ENCODE measurements at places on chromosomes 2 and 18.

- no peak for DNase-seq
These were observed 24.8 kb upstream of the ACYP2 start for GRCh38 chr2:54090521-54091117.

DNA sequence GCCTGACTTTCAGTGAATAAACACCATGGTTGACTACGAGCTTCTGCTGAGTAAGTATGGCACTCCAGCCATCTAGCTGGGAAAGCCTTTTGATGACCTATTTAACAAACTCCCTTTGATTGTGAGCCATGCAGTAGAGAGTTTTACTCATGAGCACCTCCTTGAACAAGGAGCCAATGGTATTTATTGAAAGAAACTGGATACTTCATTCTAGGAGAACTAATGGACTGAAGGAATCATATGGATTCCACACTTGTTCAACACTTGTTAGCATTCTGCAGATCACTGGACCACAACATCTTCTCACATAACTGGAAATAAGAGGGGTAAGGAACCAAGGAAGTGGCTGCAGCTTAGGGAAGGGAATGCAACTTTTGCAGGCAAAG is 320.9 kb upstream of the ETAA1 start:
- no peak for DNase-seq

GRCh38 chr2:51795248-51795888 is 763.4 kb upstream of the NRXN1 start:
- peak; percentile 85 for DNase-seq

- no peak for DNase-seq
These were observed 107.9 kb upstream of the IL1R2 start for GRCh38 chr2:101883860-101884259.

- DNase-seq = no peak
These were observed 14.6 kb upstream of the ACOXL start for GRCh38 chr2:110717734-110718133.

GRCh38 chr2:86003967-86004366 is 101.7 kb downstream of the POLR1A start:
- DNase-seq = no peak

GRCh38 chr2:129314120-129314519 is 665.3 kb upstream of the RAB6C start:
- no peak for DNase-seq

GRCh38 chr2:187360286-187360685 is 87.8 kb downstream of the CALCRL start:
- no peak for DNase-seq

DNA sequence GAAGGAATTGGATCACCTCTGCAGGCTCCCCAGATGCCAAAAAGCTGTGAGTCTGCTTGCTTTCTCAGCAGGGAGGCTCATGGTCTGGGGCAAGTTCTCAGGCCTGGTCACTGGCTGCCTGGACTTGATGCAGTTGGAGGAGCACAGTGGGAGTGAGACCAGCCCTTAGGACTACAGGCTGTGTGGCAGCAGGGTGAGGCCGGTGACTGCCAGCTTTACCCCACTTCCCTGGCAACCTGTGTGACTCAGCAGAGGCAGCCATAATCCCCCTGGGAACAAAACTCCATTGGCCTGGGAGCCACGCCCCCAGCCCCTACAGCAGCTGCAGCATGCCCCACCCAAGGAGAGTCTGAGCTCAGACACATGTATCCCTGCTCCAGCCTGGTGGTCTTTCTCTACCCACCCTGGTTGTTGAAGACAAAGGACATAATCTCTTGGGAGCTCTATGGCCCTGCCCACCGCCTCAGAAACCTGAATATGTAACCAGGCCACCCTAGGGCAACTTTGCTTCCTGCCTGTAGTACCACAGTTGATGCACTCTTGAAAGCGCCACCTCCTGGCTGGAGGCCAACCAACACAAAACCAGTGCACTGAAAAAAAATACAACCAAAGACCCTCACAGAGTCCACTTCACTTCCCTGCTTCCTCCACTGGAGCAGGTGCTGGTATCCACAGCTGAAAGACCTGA is 106.8 kb upstream of the SPATS2L start:
- DNase-seq = no peak

DNA sequence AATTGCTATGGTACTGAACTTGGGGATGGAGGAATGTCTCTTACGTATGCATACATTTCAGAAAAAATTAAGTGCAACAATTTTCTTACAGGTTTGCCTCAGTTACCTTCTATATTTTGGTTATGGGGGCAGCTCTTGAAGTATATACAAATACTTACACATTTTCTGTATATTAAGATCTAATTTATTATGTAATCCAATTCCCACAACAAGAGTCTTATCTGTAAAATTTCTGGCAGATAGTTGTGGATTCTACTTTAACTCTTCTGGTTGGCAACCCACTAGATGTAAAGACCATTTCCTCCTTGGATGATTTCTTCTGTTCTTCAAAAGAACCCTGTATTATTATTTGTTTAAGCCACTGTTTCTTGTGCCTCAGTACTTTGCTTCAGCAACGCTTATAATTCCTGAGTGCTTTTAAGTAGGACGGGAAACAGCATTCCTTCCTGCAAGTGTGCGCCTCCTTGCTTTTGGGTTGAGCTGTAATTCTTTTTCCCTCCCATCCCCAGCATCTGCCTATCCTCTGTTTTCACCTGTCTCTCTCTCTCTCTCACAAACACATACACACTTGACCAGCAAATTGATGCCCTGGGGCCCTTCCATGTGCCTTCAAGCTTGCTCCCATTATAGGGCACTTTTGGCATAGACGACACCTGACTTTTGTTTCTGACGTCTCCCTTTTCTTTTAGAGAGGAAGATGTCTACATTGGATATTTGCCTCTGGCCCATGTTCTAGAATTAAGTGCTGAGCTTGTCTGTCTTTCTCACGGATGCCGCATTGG is 61.4 kb downstream of the ACSL3 start:
- DNase-seq = no peak

DNA sequence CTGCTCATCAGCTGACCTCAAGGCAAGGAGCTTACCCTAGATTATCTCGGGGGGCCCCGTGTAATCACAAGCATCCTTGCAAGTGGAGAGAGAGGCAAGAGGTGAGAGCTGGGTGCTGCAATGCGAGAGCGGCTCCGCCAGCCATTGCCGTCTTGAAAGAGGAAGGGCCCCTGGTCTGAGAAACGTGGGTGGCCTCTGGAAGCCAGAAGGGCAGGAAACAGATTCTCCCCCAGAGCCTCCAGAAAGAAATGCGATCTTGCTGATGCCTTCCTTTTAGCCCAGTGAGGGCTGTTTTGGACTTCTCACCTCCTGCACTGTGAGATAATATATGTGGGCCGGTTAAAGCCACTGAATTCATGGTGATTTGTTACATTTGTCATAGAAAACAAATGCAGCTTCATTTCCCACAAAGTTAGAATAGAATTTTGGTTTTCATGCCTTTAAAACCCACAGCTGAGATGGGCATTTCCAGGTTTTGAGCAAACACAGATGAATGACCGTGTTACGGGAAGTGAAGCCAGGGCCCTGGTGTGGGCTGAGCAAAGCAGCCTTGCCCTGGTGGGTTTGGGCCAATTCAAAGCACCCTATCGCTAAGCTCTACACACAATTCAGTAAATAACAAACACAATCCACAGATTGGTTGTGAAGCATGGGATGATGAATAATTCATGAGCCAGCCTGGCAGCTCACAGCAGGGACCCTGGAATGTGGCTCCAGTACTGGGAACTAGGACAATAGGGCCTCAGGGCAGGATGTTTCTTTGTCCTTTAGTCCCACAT is 319.9 kb upstream of the HS6ST1 start:
- DNase-seq = no peak

- no peak for DNase-seq
These were observed 7.2 kb upstream of the SNTG2 start for GRCh38 chr2:943461-943797.

DNA sequence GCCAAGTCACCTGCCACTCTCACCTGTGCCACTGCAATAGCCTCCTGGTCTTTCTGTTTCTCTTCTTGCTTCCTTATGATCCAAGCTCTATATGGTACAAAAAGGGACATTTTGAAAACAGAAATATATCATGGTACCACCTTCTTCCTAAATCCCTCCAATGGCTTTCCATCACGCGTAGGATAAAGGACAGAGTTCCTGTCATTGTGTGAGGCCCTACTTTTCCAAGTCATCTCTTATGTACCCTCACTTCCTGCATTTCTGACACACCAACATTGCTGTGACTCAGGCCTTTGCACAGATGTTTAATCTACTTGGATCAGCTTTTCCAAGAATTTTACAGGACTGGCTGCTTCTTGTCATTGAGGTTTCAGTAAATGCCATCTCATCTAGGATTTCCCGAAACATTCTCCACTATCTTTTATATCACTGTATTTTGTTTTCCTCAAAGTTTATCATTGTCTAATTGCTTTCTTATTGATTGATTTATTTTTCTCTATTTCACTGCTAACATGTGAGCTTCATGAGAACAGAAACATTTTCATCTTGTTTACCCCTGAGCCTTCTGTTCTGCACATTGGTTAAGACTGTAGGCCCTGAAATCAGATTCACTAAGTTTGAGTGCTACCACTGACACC is 426.1 kb upstream of the FANCL start:
- DNase-seq = no peak

- DNase-seq = no peak
These were observed 20.6 kb downstream of the ANTXR1 start for GRCh38 chr2:69033461-69034095.

- DNase-seq = no peak
These were observed 7.8 kb downstream of the PECR start for GRCh38 chr2:216073773-216074172.

GRCh38 chr2:133837441-133838094 is 269.3 kb upstream of the NCKAP5 start:
- no peak for DNase-seq

GRCh38 chr2:170897108-170897507 is 31.9 kb upstream of the GORASP2 start:
- no peak for DNase-seq

DNA sequence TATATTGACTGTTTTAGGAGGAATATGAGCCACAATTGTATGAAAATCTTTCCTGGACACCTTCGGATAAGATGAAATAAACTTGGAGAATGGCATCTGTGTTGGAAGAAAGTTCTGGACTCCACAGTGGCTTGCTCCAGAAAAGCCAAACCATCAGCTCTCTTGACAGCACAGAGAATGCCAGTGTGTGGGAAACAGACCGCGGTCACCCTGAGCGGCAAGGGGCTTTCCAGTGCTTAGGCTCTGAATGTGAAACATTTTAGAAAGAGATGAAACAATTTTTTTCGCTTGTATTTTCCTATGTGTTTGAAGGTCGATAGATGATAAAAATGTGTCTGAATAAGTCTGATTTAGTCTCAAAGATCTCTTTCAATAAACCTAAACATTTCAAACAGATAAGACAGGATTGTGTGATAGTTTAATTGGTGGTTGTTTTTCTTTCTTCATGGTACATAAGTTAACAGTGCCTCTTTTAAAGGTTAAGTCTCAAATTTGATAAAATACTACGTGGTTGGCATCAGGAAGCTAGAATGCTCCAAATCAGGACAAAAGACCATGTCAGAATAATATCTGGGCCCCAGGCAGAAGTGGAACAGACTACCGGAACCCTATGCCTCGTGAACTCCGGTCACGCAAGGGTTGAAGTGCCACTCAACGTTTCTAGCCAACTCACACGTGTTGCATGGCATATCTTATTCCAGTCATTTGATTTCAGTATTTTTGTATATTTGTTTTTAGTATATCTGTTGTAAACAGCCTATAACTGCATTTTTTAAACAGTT is 28.9 kb downstream of the PTGR3 start:
- DNase-seq = no peak

GRCh38 chr18:59090966-59091603 is 48.6 kb upstream of the SEC11C start:
- no peak for DNase-seq

DNA sequence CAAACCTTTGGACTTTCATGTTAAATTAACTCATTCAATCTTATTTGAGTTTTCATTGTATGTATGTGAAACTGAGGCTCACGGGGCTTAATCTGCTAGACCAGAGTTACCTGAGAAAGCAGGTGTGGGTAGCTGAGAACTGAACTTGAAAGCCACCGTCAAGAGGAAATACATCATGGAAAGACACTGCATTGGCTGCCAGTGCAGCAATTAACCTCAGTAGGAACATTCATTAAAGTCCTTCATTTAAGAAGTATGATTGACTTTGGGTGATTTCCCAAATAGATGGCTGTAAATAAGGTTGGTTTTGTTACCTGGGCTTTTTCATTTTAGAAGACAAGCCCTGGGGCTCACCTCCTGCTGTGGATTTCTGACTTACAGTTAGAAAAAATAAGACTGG is 36.5 kb upstream of the MGAT5 start:
- no peak for DNase-seq

- no peak for DNase-seq
These were observed 43.0 kb upstream of the RAB6C start for GRCh38 chr2:129936334-129936934.

DNA sequence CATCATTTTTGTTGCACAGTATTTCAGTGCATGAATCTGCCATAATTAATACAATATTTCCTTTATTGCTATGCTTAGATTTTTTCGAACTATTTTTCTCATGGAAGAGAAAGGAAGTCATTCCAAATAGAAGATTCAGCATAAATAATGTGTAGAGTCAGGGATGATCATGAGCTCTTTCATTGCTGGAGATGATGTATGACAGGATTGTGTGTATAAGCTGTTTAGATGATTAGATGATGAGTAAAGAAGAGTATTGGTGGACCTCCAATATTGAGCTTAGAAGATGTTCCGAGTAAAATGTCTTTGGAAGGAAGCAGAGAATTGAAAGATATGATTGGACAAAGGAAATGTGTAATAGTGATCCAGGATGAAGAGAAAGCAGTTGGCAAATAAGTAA is 364.5 kb downstream of the PARD3B start:
- DNase-seq = no peak

DNA sequence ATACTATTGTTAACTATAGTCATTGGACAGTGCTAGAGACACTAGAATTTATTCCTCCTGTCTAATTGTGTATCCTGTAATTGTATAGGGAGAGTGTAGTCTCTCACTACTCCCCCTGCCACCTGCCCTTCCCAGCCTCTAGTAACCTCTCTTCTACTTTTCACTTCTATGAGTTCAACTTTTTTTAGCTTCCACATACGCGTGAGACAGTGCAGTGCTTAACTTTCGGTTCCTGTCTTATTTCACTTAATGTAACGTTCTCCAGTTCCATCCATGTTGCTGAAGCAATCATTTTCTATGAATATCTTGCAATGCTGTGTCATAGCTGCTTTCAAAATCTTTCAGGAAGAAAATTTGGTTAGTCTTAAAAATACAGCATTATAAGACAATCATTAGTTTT is 22.8 kb upstream of the RUFY4 start:
- no peak for DNase-seq

GRCh38 chr18:44508474-44508873 is 172.2 kb upstream of the SETBP1 start:
- no peak for DNase-seq

All from NCI-H1417 treated with DMSO at 0.1 percent for 48 hours (cell line).